ENCODE measurements at places on chromosomes 5 and 9.

GRCh38 chr5:139912158-139912557, 116.5 kb downstream of the PSD2 start:
- no peak for DNase-seq

- DNase-seq, result no peak
Observed at GRCh38 chr5:83162601-83163000, 85.3 kb downstream of the XRCC4 start.

DNA sequence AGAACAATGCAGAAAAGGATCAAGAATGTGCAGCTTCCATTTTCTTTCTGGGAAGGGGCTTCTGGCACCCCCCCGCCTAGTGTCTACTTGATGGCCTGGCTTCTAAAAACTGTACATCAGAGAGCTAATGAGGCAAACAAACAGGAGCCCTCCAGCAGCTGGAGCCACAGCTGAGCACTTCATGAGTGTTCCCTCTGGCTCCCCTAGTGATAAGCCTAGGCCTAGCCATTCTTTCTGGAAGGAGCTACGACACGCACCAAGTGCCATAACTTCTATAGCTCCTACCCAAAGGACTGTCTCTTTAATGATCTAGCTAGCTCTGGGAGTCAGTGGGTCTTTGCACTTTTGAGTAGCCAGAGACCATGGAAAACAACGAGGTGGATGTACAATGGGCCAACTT, 66.1 kb downstream of the DNAH5 start:
- DNase-seq, result no peak

DNA sequence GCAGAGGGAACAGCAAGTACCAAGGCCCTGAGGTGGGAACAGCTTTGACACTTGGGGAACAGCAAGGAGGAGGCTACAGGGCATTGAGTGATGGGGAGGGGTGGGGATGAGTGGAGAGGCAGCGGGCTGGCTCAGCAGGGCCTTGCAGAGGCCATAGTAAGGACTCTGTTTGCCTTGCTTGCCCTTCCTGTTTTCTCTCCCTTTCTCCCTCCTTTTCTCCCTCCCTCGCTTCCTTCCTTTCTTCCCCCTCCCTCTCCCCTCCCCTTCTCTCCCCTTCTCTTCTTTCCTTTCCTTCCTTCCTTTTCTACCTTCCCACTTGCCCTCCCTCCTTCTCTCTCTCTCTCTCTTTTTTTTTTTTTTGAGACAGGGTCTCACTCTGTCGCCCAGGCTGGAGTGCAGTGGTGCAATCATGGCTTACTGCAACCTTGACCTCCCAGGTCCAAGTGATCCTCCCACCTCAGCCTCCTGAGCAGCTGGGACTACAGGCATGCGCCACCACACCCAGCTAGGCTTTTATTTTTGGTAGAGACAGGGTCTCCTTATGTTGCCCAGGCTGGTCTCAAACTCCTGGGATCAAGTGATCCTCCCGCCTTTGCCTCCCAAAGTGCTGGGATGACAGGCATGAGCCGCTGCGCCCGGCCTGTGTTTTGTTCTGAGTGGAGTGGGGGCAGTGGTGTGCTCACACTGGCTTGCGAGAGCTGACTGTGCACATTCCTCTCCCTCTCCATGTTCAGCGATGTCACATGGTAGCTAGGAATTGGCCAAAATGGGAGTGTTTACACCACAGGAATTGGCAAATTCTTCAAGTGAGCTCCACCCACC, 17.1 kb downstream of the IER5L start:
- no peak for DNase-seq

GRCh38 chr5:179298181-179298993, 46.9 kb downstream of the ADAMTS2 start:
- DNase-seq, result no peak

DNA sequence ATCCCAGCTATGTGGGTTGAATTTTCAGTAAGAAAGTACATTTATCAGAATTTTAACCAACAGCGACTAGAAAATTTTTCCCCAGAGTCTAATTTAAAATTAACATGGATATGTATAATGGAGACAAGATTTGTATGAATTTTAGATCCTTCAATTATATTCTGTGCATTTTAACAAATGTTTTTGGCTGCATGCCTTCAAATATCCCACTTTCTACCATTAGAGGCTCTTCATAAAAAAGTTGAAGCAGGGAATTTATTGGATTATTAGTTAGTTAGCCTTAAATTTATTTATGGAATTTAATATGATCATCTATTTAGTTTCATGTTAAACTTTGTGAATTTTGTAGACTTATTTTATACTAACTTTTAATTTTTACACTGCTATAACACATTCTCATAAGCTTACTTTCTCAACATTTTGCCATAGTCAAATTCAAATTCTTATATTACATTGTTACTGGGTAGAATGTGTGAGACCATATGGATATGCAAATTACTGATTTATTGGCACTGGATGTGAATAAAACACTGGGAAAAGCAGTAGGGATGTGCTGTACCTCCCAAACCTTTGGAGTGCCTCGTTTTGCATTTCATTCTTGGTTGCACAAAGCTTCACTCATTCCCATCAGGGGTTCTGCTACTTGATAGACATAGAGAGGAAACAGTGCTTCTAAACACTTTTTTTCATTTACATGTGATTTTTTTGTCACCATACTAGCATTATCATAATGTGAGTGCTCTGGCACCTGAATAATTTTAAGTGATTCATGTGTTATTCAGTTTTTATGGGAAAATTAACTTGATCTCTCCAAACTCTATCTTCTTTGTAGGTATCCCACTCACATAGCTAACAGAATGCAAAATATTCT, 491.8 kb upstream of the COX7C start:
- DNase-seq, result no peak

DNA sequence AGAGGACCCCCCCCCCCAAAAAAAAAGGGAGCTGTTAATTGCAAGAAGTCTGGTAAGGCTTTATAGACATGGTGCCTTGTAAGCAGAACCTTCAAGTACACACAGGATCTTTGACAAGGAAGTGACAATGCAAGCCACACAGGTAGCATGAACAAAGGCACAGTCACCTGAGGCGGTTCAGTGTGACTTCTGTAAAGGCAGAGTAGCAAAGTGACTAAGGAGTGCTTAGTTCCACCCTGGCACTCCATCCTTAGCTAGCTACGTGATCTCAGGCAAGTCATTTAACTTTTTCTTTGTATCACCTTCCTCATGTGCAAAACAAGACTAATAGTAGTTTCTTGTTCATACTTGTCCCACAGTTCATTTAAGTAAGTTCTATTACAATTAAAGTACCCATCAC, 282.0 kb downstream of the PRELID2 start:
- no peak for DNase-seq

DNA sequence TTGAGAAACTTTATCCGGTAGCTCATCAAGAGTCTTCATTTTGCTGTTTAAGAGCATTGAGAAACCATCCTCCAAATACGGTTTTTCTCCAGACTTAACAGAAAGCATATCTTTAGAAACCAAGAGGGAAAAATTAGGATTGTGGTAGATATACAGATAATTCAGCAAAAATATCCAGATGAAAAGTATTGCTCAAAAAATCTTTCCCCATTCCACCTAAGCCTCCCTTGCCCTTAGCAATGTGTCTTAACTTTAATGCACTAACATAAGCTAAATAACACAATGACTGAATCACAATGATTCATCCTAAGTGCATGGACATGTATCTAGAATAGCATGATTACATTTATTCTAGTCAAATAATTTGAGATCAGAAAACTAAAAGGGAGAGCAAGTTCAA, 130.3 kb upstream of the TARS1 start:
- no peak for DNase-seq

DNA sequence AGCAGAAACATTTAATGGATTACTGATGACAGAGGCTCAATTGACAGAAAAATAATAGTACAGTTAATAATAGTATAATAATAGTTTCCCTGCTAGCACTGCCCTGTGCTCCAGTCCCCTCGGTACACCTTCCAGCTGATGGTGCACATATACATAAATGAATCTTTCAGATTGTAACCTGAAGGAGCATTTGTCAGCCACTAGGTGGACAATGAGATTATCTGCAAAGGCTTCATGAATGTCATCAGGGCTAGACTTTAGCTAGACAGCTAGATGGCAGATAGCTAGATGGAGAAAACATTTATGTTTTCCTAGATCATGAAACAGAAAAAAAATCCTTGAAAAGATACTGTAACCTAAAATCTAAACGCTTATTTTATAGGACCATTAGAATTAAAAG, 304.4 kb upstream of the SMC2 start:
- peak; percentile 5 for DNase-seq

DNA sequence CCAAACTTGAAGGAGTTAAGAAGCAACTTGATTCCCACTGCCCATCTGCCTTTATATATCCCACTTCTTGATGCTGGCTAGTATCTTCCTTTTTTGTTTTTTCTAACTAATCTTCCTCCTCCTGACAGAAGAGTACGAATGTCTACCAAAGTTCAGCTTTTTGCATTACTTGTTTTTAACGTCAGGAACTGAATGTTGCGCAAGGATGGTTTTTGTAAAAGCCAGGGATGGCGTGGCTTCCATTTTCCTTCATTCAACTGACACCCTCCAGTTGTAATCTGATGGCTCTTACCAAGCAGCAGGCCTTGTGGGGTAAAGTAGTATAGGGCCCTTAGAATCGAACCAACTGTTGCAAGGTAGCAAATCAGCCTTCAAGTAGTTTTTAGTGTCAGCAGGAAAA, 70.8 kb upstream of the GPR151 start:
- DNase-seq, result no peak

GRCh38 chr9:77759391-77759790, 111.3 kb upstream of the GNA14 start:
- DNase-seq, result no peak

DNA sequence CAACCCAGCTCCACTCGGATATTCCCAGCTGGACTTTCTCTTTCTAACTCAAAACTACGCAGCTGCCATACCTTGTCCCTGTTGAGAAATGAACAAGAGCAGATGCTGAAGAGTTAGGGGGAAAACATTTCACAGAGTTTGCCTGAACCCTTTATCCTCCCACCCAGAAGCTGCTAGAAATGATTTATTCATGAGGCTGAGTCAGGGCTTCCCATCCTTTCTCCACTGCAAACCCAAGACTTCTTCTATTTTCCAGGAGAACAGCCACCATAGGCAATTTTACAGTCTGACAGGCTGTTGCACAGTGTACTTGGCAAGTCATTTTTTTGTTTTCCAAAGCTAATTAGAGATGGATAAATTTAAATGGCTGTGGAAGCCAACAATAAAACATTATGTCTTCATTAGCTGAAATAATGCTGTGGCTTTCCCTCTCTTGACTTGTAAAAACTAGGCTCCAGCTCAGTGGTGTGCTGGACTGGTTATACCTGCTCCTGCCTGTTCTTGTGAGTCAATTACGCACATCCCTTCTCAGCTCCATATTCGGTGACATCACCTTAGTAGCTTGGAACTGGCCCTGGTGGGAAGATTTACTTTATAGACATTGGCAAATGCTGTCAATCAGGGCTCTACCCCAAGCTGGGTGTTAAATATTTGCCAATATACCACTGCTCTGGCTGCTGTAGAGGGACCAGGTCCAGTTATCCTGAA, 71.9 kb downstream of the KIF4B start:
- no peak for DNase-seq

DNA sequence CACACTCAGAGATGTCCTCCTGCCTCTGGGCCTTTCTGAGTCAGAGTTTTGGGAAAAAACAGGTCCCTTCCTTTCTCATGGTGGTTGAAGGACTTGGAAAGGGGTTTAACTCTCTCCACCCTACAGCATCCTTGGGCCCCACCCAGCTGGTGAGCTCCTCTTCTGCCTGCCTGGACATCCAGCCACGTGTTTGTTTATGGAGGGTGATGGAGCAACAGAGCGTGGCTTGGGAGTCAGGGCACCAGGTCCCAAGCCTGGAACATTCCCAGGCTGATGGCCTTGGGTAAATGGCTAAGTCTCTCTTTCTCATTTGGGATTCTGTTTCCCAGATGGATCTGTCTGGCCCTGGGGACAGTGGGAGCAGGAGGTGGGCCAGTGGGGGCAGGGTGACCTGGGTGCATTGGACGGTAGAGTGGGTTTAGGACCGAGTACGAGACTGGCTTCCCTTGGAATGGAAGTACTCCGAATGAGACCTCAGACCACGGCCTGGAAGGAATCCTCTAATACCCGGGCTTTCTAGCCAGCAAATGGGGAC, 141.1 kb upstream of the IRX2 start:
- DNase-seq, result no peak

- DNase-seq, result peak; percentile 75
Observed at GRCh38 chr5:68285851-68286611, 70.5 kb downstream of the PIK3R1 start.

- no peak for DNase-seq
Observed at GRCh38 chr9:88808019-88808656, 183.1 kb upstream of the S1PR3 start.

- DNase-seq, result no peak
Observed at GRCh38 chr5:72452515-72453245, 54.5 kb downstream of the ZNF366 start.

DNA sequence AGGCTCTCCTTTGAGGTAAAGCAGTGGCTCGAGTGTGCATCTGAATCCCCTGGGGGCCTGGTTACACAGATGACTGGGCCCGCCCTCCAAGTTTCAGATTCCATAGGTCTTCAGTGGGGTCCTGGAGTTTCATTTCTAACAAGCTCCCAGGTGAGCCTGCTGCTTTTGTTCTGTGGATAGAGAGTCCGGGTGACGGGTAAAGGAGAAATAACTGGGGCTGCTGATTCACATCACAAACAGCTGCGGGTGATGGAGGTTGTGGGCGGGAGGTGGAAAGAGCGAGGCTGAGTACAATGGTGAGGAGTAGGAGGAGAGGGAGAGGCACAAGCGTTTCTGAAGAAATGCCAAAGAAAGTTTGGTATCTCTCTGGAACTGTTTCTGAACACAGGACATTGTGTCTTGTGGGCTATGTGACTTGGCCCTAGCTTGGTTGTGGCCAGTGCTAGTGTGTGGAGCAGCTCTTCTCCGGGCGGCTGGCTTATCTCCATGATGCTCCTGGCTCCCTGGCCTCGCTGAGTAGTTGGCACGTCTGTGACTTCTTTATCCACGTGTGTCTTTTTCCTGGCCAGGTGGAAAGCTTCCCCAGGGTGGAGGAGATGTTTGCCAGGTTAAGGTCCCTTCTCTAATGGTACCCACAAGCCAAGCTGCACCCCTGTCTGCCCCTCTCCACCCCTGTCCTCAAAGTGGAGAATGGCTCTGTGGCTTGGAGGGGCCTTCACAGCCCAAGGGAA, 61.7 kb downstream of the HSPA4 start:
- DNase-seq, result peak; percentile 46

DNA sequence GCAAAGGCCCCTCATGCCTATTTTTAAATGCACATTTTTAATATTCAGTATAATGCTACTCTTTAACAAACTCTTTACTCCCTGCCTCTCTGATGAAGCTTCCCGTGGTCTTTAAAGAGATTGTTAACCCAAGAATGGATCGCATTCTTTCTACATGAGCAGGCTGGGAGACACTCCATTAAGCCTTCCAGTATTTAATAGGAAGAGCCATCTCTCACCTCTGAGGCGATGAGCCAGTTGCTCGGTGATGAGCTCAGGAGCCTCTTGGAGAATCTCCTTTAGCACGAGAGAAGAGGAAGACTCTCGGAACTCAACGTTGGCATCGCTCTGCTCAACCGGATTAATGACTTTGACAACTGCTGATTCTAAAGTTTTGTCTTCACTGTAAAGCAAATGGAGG, 59.6 kb downstream of the PRUNE2 start:
- DNase-seq, result no peak

GRCh38 chr5:160787240-160787639, 64.8 kb downstream of the ATP10B start:
- no peak for DNase-seq

GRCh38 chr5:127373858-127374491, 83.4 kb downstream of the MEGF10 start:
- DNase-seq, result peak; percentile 6

- no peak for DNase-seq
Observed at GRCh38 chr5:150428106-150428876, 15.6 kb upstream of the CD74 start.

All from activated CD4-positive, alpha-beta T cell treated with anti-CD3 and anti-CD28 coated beads, Interleukin-2, Interleukin-4, amounts not matched to agents 100 ng/mL and 50 ng/mL, durations not matched to agents 16 hours and 8 hours (primary cell).